ENCODE measurements at places on chromosomes 6 and 20. TPM values are rescaled to one million over a fixed set of nuclear protein-coding genes. Genes with fewer than 3 reads are reported as not detected.

- DNase-seq, result no peak
Observed at GRCh38 chr6:68086199-68086598, 548.9 kb upstream of the ADGRB3 start.

DNA sequence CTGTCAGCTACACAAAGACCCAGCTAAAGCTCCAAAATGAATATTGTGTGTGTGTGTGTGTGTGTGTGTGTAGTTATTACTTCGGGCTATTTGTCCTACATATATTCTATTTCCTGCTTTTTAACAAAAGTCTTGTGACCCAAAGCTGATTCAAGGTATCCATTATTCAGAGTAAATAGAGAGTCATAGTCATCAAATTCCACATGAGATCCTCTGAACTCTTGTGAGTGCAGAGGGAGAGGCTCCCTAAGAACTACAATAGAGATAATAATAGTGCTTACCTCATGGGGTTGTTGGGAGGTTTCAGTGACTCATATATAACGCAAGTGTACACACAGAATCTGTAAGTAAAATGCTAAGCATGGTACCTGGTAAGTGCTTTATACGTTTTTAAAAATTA lies 95.6 kb upstream of the SHLD1 start:
- DNase-seq, result no peak

DNA sequence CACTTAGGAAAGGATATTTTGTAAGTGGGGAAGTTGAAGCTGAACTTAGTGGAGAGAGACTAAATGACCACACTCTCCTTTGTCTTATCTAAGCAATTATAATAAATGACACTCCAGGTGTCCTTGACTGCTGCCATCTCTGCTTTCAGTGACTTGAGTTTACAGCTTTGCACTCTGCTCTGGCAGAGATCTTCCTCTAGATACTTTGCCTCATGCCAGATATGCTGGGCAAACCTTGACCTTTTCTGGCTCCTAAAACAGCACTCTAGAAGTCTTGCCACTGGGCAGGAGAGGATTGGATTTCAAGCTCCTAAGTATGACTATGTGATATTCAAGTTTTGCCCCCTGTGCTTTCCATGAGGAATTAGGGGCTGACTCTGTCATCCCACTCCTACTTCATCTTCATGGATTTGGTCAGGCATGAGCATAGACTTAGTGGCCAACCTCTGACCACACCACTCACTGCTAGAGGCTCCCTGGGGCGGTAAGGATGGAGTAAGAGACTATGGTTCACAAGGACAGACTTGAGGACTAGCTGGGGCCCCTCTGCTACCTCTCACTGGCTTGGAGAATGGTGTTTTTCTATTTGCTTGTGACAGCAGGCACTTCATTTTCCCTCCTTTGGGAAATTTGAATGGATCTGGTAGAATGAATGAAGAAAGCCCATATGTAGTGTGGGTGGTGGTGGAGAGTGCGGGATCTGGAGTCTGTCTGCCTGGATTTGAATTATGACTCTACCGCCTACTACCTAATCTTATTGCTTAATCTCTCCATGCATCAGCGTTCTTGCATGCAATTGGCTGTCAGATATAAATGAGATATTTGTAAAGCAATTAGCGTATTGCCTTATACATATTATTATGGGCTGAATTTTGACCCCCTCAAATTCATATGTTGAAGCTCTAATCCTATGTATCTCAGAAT lies 191.4 kb downstream of the REV3L start:
- DNase-seq, result no peak

DNA sequence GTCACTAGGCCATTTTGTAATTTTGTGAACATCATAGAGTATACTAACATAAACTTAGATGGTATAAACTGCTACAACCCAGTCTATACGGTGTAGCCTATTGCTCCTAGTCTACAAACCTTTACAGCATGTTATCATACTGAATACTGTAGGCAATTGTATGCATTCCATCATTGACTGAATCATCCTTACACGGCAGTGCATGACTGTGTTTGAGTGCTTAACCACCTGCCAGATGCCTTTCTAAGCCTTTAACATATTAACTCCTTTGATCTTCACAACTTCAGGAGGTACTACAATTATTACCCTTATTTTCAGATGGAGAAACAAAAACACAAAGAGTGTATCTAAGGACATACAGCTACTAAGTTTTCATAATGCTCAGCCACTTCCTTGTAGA lies 14.0 kb downstream of the DPPA5 start:
- no peak for DNase-seq

- no peak for DNase-seq
Observed at GRCh38 chr20:47577314-47577713, 75.6 kb downstream of the NCOA3 start.

- DNase-seq, result no peak
Observed at GRCh38 chr6:145086197-145086596, 649.1 kb downstream of the EPM2A start.

GRCh38 chr6:43492673-43493072 lies 15.3 kb downstream of the TJAP1 start:
- no peak for DNase-seq

- no peak for DNase-seq
Observed at GRCh38 chr6:169825558-169826225, 74.3 kb downstream of the ERMARD start.

DNA sequence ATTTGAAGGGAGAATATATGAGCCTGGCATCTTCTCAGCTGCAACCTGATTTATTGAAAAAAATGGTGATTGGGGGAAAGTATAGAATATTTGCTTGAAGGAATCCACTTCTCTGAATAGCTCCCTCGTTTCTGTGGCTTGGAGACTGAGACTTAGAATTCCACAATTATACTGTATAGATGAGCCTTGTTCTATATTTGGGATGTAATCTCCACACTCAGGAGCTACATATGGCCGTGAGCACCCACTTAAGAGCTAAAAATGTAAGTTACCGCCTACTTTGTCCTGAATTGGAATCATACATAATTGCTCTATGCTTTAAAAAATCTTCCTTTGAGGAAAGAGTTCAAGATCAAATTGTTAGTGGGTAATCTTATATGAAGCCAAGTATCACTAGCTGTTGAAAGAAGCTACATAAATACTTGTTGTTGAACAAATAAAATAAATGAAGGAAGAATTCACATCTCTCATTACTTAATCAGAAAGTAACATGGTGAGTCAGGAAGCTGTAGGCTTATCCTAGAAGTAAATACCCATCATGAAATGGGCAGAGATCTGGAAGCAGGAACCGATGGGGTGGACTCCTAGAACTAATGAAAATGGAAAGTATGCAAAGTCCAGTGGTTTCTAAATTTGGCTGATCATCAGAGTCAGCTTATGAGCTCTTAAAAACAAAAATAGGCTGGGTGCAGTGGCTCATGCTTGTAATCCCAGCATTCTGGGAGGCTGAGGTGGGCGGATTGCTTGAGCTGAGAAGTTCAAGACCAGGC lies 254.3 kb downstream of the SOX4 start:
- no peak for DNase-seq

DNA sequence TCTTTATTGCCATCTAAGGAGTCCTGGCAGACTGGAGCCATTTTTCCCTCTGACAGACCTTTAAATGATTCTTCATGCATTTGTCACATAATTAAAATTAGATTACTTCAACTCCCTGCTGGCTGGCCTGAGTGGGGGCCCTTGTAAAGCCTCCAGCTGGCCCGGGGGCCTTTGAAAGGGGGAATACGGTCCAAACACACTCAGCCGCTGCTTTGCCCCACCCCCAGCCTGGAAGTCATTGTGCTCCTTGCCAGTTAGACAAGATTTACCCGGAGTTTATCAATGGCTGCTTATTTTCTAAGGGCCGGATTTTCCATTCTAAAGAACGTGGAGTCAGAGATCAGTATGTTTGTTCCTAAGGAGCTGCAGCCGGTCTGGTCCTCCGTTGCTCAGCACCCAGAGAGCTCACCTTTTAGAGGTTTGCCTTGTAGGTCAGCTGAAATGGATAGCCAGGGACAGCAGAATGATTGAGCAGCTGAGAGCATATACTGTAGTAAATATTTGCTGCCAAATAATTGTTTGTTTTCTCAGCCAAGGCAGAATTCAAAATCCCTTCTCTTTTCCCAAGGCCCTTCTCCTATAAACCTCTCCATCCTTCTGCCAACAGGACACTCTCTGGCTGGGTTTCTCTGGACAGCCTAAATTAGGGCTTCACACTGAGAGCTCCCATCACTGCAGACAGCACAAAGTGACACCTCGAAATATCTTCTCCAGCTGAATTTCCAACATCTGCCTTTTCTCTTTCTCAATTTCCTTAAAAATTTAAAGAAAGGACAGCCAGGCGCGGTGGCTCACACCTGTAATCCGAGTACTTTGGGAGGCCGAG lies 68.4 kb upstream of the RBM24 start:
- DNase-seq, result no peak

PBOV1 gene
- not detected for total RNA-seq

OPRM1 gene
- total RNA-seq, result not detected

DSTN gene
- 41.7 TPM for total RNA-seq

C20orf202 gene
- total RNA-seq, result 0.26 TPM
